Kidney epithelial cell (primary cell): ENCODE measurements at places on chromosomes 13 and 19.

- DNase-seq: peak; percentile 72
Measured at GRCh38 chr19:6092329-6093286, 17.7 kb downstream of the RFX2 start.

- DNase-seq: no peak
Measured at GRCh38 chr13:89577301-89577700, 1770.2 kb upstream of the MIR17HG start.

GRCh38 chr19:32018014-32018413, 327.4 kb upstream of the ZNF507 start:
- peak; percentile 81 for DNase-seq

DNA sequence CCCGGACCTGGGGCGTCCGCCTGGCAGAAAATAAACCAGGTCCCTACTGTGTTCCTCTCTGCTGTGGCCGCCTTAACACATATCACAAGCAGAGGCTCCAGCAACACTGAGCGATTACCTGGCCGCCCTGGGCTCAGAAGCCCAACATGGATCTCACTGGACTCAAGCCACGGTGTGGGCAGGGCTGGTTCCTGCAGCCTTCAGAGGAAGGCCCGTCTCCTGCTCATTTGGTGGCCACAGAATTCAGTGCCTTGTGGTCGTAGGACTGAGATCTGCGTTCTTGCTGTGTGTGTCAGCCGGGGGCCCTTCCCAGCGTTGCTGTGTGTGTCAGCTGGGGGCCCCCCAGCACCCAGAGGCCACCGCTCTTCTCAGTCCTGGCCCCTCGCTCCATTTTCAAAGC, 30.2 kb downstream of the C2CD4C start:
- no peak for DNase-seq

DNA sequence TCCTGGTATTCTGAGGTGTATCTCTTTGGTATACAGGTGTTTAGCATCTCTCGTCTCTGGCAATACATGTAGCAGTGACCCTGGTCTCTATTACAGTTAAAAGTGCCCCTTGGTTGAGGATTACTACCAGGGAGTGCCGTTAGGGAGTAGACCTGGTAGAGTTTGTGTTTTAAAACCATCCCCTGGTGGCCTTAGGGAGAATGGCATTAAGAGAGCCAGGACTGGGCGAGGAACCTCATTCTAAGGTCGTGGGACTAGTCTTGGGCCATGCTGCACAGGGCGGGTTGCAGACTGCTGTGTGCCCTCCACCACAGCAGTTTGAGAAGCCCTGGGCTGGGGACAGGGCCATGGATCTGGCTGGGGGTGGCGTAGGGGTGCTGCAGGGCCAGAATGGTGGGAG, 35.0 kb downstream of the B3GLCT start:
- no peak for DNase-seq
